Fibroblast of skin of abdomen (primary cell): ENCODE measurements at places on chromosomes 5 and 9.

GRCh38 chr9:101792475-101792874, 54.0 kb upstream of the GRIN3A start:
- DNase-seq = no peak

GRCh38 chr9:86099701-86100364, 475 bp upstream of the GOLM1 start:
- peak; percentile 61 for DNase-seq

DNA sequence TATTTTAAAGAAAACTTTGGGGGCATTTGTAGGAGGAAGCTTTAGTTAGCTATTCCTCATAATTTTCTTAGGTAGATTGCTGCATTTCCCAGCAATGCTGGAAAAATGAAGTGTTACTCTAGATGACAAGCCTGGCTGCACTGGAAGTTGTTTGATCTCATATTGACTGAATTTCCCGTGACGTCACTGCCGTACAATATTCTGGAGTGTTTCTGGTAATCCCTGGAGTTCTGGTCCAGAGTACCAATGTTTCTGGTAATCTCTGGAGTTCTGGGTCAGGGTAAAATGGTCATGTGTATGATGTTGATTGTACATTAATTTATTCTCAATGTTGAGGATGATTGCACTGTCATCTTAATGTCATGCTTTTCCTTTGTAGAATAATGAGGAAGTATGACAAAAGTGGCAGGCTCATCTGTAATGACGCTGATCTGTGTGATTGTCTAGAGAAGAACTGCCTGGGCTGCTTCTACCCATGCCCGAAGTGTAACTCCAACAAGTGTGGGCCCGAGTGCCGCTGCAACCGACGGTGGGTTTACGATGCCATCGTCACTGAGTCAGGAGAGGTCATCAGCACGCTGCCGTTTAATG, 26.2 kb downstream of the ARL14EPL start:
- DNase-seq = no peak

DNA sequence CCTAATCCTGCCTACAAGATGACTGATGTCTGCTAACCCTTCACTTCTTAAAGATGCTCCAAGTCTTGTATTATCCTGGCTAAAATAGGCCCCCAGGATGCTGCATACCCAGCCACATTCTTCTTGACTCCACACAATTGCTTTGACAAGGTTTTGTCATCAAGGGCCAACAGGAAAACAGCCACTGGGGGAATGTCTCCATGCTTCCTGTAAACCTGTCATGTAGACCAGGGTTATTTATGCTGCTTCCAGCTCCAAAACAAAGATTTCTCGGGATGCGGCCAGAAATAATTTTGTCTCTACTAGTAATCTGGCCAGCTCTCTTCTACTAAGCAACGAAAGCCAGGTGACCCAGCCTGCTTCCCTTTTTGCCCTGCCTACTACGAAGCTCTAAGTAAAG, 53.8 kb downstream of the SHB start:
- DNase-seq = no peak

DNA sequence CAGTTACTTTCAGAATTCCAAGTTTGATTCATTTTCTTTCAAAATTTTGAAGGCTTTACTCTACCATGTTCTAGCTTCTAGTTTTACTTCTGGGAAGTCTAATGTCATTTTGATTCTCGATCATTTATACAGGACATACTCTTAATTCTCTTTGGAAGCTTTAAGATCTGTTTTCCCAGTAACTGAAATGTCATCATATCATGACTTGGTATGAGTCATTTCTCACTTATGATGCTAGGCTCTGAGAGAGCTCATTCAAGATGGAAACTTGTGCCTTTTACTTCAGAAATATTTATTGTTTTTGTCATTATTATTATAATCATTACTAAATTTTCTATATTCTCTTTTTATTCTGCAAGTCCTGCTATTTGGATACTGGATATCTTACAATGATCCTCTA, 222.3 kb downstream of the PARP8 start:
- DNase-seq = no peak

- no peak for DNase-seq
These were observed 86.1 kb downstream of the BARX1 start for GRCh38 chr9:93869088-93869487.

DNA sequence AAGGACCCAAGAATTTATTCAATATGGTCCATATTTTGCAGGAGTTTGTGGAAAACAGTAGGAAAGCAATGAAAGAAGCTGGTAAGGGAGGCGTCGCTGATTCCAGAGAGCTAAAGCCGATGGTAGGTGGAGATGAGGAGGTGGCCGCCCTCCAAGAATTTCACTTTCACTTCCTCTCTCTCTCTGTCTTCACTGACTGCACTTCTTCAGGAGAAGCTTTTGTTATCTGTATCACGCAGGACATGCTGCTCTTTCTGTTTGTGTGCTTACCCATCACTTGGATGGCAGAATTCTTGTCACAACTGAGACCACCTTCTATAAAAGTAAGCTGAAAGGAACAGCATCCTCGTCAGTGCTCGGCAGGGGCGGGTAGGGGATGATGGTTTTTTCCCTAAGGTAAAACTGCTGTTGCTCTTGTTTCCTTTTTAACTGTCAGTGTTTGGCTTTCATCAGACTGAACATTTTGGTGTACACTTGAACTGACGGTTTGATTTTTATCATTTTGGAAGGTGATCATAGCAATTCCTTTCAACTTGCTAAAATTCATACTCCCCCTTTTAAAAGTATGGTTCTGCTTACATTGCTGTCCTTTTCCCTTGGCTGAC, 62.4 kb upstream of the FSD1L start:
- DNase-seq = no peak

DNA sequence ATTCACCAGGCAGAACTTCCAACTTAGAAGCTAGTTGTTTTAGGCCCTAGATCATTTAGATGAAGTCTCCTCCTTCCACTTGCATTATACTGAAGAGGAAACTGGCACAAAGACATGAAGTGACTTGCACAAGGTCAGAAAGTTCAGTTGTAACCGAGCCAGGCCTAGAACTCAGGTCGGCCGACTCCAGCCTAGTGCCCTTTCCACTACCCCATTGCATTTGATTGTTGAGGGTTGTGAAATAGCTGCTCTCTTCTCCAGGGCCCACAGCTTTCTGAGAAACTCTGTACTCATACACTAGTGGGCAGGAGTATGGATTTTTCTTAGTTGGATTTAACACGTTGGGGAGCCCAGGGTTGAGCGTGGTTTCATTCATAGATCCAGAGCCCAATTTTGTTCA, 5.6 kb downstream of the ZNF462 start:
- DNase-seq = no peak

- DNase-seq = no peak
These were observed 83.9 kb downstream of the TRPM3 start for GRCh38 chr9:71037521-71037920.

DNA sequence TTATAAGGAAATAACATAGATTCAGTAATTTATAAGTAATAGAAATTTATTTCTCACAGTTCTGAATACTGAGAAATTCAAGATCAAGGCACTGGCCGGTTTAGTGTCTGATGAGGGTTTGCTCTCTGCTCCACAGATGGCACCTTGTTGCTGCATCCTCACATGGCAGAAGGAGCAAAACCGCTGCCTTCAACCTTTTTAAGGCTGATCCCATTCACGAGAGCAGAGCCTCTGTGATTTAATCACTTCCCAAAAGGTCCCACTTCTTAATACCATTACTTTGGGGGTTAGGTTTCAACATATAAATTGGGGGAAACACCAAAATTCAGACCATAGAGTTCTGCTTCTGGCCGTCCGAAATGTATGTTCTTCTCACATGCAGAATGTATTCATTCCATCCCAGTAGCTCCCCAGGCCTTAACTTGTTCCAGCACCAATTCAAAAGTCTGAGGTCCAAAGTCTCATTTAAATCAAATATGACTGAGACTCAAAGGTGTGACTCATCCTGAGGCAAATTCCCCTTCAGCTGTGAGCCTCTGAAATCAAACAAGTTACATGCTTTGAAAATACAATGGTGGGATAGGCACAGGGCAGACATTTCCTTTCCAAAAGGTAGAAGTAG, 30.6 kb downstream of the BAAT start:
- DNase-seq = peak; percentile 6

DNA sequence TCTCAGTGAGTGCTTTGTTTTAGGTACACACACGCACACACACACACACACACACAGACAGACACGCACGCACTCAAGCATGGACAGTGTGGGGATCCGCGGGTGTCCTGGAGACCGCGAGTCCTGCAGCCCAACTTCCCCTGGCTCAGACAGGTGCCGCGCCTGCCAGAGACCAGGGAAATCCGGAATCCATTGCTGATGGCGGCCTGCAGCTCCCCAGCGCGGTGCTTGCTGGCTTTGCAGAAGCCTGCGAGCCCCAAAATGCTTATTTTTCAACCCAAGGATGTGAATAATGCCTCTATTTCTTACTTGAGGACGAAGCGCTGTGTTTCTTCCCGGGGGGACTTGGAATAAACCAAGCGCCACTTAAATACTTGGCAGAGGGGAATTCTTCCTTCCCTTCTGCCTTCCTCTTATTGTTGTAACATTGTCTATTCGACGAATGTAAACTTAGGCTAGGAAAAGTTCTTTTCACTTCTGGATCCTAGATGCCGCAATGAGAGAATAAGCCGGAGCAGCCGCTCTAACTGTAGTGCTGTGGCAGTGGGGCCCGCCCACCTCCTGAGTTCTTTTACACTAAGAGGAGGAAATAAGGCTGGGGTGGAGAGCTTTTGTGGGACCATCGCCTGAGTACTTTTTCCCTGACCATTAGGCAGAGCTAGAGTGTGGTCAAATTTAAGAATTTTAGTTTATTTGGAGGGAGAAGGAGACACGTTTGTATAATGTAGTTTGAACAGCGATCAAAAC, 802 bp downstream of the ITGA2 start:
- peak; percentile 36 for DNase-seq
